ENCODE measurements at places on chromosomes 16 and 17. TPM values are rescaled to one million over a fixed set of nuclear protein-coding genes. Genes with fewer than 3 reads are reported as not detected.

The TAT gene
- not detected for total RNA-seq

DNA sequence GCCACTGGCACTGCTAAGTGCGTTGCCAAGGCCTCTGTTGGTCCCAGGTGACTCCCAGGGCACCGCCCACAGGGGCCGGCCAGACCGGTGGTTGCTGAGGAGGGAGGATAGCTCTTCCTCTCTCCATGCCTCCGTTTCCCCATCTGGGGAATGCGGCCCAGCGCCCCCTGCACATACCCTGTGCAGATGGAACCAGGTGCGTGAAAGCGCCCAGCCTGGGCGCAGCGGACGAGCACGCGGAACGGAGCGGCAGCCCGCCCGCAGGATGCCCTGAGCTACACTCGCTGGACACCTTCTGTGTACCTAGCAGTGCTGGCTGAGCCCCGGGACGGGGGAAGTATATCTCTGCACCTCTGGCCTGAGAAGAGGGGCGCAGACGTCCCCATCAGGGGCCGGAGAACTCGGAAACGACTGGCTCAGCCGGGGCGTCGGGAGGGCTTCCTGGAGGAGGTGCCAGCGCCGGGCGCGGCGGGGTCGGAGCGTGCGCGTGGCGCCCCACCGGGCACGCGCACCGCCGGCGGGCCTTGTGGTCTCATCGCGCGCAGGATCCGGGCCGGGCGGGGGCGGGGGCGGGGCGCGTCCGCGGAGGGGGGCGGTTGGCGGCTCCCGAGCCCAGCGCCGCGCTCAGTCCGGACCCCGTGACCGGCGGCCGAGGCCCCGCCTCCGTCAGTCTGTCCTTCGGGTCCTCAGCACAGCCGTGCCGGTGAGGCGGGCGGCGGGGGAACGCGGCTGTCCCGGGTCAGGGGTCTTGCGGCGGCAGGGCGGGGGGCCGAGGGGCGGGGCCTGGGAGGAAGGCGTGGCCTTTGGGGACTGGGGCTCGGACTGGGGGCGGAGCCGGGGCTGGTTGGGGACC, at the start of the genes CCDC78 and HAGHL:
Gene CCDC78, minus strand, starts transcription at position 6 of the 853 bp plus-strand sequence. CDS start 76 bp downstream, outside the sequence.
Gene HAGHL, plus strand, starts transcription at position 669 of the 853 bp plus-strand sequence. CDS start 404 bp downstream, outside the sequence.
- no peak for DNase-seq

GRCh38 chr16:2157480-2158261, 2.1 kb downstream of the TRAF7 start:
- no peak for DNase-seq

The TMEM186 gene
- total RNA-seq: 6.7 TPM

DNA sequence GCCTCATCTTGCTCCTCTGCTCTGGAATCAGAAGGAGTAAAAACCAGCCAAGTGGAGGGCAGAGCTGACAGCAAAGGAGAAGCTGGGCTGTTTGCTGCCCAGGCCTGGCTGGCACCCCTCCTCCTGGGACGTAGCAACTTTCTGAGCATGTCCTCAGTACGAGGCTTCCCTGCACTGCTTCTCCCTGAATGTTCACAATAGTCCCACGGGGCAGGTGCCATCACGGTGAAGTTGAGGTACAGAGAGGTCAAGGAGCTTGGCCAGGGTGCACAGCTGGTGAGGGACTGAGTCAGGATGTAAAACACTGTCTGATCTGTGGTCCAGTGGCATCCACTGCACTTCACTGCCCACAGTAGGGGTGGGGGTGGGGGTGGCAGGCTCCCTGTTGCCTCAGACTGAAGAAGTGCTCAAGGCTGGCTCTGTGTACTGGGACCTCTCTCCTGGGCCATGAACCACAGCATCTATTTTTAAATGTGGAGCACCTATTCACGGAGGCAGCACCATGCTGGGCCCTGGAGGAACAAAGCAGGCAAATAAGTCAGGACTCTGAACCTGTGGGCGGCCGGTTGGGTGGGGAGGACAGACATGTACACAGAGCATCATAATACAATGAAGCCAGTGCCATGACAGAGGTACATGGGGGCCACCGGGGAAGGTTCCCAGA, 369.5 kb downstream of the SEC14L1 start:
- DNase-seq: no peak

GRCh38 chr17:43916385-43916784, 9.0 kb upstream of the MPP2 start:
- no peak for DNase-seq

The LDHD gene
- total RNA-seq: 1.6 TPM

DNA sequence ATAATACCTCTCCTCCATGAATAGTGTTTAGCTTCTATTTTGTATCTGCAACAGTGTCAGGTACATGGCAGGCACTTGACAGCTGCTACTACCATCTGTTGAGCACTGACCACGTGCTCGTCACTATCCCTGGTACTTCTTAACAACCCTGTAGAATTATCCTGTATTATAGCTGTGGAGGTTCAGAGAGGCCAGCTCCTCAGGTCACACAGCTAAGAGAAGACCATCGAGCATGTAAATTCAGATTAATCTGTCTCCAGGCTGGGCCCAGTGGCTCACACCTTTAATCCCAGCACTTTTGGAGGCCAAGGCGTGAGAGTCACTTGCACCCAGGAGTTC, 26.3 kb downstream of the WSB1 start:
- DNase-seq: no peak

The SOX8 gene
- total RNA-seq: 0.99 TPM

GRCh38 chr17:46764709-46765401, 53.6 kb downstream of the WNT3 start:
- DNase-seq: peak; percentile 66

Measured in pulmonary artery endothelial cell (primary cell).